DMS 273 treated with DMSO at 0.1 percent for 48 hours (cell line): ENCODE measurements at places on chromosomes 12 and 14.

- DNase-seq: no peak
Measured at GRCh38 chr12:89991807-89992590, 283.4 kb upstream of the ATP2B1 start.

DNA sequence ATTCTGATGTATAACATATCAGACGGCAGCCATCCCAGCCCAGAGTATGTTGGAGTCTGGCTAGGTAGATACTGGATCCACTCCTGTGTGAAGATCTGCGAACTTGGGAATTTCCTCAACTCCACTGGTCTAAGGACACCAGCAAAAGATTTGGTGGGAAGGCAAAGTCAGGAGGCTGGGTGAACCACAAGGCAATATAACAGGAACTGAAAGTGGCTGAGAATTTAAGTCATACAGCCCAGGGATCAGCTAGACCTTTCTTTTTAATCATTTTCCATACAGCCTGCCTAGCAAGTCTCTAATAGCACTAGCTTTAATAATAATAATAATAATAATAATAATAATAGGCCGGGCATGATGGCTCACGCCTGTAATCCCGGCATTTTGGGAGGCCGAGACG is 34.8 kb downstream of the BRAP start:
- DNase-seq: no peak

DNA sequence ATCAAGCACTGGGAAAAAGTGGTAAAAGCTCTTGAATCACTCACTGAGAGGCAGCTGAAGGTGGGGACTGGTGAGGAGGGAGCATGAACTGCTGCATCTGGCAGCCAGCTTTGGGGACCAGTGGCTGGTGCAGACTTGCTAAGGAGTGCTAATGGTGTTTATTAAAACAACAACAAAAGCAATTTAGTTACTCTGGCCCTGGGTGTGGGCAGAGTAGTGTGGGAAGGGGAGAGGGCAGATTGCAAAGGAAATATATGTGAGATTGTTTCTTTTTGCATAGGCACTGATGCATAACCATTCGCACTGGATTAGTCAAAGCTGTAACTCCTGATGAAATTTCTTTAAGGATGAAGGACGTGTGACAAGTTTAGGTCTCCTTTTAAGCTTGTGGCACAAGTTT is 8.1 kb downstream of the TXNRD1 start:
- DNase-seq: no peak

DNA sequence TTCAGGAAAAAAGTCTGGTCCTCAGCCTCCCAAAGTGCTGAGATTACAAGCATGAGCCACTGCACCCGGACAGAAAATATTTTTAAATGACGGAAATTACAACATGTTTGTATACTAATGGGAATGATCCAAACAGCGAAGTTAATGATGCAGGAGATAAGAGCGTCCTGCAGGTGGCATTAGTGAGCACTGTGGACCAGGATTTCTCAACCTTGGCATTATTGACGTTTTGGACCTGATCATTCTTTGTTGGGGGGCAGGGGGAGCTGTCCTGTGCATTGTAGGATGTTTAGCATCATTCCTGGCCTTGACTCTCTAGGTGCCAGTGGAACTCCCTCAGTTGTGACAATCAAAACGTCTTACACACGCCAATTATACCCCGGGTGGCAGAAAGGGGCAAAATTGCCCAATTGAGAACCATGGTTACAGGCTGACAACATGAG is 34.1 kb downstream of the SCFD1 start:
- no peak for DNase-seq

- peak; percentile 41 for DNase-seq
Measured at GRCh38 chr12:119692997-119693396, 25.1 kb downstream of the PRKAB1 start.

DNA sequence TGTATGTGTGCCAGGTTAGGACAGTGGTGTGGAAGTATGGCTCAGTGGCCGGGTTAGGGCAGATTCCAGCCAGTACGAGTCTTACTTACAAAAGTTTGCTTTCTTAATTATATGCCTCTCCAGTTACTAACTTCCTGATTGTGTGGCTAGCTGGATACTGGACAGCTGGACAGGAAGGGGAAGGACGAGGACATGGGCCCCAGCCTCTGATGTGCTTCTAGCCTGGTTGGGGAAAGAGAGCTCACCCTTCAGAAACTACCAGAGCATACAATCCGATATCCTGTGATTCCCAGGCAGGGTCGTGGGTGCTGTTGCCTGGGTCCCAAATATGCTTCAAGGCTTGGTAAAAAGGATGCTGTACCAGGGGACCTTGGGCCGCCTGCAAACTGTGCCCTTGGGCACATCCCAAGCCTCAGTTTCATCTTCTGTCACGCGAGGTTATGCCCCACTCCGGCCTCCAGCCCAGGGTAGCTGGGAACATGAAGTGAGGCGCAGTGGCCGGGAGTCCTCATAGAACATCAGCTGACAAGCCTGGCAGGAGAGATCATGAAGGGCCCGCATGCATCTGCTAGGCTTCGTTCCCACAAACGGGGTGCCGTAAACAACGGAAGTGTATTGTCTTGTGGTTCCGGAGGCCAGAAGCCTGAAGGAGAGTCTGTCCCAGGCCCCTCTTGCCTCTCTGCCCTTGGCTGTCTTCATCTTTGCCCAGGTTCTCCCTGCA is 23.2 kb upstream of the RIN3 start:
- no peak for DNase-seq

GRCh38 chr12:122080149-122081082 is 1.9 kb downstream of the MLXIP start:
- no peak for DNase-seq

- no peak for DNase-seq
Measured at GRCh38 chr14:75070383-75070782, 942 bp downstream of the ZC2HC1C start.

GRCh38 chr12:108191938-108192337 is 62.9 kb downstream of the WSCD2 start:
- no peak for DNase-seq

DNA sequence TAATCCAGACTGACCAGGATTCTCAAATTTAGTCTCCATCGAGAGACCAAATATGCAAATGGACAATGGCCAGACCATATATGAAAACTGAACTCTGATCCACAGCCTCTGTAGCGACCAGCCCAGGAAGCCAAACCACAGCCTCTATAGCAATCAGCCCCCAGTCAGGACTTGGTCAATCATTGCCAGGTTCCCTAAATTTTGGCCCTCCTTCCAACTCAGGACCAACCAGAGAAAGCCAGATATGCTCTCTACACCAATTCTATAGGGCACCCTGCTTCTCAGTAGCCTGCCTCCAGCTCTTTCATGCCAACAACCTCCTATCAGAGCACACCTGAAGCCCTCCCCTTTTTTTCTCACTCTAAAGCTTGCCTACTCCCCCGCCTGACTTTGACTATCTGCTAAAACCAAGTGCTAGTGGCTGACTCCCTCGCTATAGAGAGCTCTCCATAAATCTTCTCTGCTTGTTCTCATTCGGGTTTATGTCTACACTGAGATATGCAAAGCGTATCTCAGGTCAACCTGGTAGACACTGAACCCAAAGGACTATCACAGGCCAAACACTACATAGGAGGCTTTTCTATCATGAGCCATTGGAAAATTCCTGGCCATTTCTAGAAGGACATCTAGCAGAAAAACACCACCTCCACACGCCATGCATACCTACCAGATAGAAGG is 110.5 kb upstream of the FUT8 start:
- DNase-seq: no peak

- DNase-seq: no peak
Measured at GRCh38 chr12:114975640-114976310, 291.8 kb upstream of the TBX3 start.

DNA sequence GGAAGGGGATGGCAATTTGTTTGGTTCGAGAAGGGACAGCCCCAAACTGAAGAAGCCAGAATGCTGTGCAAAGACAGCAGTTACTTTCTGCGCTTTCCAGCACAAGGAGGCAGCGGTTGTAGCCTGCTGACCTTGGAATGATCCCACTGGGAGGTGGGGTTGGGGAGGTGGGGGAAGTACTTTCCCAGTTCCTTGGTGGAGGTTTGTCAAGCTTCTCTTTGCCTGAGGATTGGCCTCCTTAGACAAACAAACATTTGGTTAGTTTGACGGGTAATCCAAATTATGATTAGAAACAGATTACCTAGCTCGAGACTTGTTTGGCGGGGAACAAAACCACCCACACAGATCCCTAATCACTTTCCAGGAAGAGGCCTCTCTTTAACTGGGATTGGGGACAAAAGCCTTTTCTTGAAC is 79.1 kb upstream of the EGLN3 start:
- no peak for DNase-seq

- no peak for DNase-seq
Measured at GRCh38 chr12:25950329-25951115, 8.0 kb upstream of the RASSF8 start.

GRCh38 chr12:91335699-91336098 is 153.1 kb upstream of the DCN start:
- peak; percentile 61 for DNase-seq

DNA sequence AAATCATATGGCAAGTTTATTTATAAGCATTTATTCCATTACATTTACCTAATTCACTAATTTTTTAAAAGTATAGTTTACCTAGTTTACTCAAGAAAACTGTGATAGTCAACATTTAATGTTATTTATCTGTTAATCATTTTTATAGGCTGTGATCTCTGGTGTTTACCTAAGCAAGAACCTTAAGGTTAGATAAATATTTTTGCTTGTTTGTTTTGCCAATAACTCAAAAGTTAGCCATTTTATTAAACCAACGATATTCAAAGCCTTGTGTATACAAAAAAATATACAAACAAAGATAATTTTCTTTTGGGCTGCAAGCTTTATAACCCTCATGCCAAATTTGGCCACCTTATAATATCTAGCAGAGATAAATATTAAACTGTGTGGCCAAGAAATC is 157.3 kb downstream of the SLCO1B3 start:
- DNase-seq: no peak

GRCh38 chr14:29042551-29042950 is 276.0 kb downstream of the FOXG1 start:
- DNase-seq: no peak

- DNase-seq: no peak
Measured at GRCh38 chr14:91228112-91229004, 16.1 kb downstream of the GPR68 start.

DNA sequence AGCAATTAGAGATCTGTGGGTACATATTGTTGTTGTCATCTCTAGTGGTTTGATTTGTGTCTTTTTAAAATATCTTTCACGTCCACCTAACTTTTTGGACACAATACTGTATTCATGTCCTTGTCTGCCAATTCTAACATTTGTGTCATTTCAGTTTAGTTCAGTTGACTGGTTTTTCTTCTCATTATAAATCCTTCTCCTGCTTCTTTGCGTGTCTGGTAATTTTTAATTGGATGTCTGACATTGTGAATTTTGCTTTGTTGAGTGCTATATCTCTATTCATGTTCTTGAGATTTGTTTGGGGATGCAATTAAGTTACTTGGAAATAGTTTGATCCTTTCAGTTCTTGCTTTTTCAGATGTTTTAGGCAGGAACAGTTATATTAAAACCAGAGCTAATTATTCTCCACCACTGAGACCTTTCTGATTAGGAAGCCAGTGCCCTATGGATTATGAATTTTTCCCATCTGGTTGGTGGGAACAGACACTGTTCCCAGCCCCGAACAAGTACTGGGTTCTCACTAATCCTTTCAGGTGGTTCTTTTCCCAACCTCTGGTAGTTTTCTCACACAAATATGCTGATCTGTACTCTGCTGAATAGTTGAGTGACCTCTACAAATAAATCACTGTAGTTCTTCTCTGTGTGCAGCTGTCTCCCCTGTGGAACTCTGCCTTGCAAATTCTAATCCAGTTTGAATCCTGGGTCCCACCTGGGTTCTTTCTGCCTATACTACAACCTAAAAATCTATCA is 91.1 kb upstream of the DYNC1H1 start:
- no peak for DNase-seq

DNA sequence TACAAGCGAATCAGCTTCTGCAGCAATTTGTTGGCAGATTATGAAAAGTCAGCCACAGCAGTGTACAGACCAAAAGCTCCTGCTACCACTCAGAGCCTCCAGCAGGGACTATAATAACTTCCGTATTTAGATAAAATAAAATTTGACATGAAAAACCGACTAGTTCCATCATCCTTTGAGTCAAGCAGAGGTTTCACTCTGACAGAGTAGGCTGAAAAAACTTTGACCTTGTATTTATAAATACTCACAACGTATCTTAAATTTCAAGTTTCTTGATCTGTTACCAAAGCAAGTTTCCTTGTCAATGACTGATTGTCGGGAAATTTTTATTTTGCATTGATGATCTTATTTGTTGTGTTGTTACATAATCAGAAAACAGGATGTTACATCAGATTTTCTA is 283.4 kb downstream of the DAD1 start:
- DNase-seq: no peak

DNA sequence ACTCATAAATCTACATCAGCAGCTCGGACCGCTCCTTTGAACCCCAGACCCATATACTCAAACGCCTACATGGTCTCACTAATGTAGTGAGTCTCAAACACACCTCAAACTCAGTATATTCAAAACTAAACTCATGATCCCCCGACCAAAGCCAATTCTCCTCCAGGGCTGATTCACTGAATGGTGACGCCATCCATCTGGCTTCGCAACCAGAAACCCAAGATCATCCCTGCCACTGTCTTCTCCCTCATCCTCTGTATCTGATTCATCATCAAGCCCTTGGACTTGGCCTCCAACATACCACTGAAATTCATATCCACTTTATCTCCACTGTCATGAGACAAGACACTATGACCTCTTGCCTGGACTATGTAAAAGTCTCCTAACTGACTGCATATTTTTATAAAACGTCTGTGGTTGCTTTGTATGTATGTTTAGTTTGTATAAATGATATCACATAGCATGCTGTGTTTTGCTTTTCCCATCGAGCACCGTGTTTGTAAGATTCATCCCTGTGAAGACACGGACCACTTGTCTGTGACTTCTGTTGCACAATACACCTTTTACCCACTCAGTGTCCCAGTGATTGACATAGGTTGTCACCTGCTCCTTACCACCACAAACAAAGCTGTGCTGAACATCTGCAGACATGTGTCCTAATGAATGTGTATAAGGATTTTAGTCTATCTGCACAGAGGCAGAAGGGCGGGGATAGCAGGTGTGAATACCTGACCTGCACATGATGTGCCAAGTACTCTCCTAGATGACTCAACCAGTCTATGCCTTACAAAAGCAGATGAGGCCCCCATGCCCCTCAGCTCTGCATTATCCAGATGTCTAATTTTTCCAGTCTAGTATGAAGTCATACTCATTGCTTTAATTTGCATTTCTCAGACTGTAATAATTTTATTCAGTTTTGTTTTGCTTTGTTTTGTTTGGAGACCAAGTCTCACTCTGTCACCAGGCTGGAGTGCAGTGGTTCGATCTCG is 76.9 kb downstream of the VWF start:
- DNase-seq: no peak
